Posterior cingulate gyrus (tissue), 11 donors: ENCODE measurements at places on chromosomes 16 and 17.

DNA sequence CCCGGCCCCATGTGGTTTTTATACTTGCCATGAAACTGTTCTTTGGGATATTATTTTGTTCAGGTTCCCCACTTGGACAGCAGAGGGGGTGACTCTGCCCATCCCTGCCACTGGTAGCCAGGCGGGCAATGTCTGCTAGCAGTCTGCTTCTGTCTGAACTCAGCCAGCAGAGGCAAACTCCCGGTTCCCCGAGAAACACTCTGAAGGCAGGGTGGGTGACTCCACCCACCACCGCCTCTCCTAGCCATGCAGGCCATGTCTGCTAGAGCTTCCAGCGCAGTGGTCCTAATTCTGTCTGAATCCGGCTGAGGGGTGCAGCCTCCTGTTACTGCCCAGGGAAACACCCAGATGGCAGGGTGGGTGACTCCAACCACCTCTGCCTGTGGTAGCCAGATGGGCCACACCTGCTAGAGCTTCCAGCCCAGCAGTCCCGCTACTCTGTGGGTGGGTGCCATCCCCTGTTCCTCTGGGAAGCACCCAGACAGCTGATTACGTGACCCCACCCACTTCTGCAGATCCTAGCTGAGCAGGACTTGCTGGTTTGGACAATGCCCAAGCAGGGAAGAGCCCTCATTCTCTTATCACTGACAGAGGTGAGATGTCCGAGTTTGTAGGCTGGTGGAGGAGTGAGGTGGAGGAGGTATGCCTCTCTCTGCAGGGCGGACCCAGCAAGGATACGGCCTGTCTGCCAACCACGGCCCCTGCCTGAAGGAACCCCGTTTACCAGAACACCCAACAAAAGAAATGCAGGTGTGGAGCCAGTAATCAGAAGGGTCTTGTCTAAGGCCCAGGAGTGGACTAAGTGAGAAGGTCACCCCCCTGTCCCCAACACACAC is 22.4 kb downstream of the NLRP1 start:
- DNase-seq, result no peak

- DNase-seq, result no peak
Observed at GRCh38 chr17:64332502-64332901, 58.2 kb downstream of the PECAM1 start.

DNA sequence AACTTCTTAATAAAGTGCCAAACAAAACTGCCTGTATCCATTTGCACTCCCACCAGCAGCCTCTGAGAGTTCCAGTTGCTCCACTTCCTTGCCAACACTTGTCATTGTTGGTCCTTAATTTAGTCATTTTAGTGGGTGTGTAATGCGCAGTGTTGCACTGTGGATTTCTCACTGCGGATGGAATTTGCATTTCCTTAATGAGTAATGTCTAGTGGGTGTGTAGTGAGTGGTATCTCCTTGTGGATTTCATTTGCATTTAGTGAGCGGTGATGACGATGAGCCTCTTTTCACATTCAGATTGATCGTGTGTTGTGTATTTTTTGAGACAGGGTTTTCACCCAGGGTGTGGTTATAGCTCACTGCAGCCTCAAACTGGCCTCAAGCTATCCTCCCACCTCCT is 4.1 kb upstream of the MSLN start:
- no peak for DNase-seq

- no peak for DNase-seq
Observed at GRCh38 chr17:2024572-2025219, 438 bp downstream of the RTN4RL1 start.

DNA sequence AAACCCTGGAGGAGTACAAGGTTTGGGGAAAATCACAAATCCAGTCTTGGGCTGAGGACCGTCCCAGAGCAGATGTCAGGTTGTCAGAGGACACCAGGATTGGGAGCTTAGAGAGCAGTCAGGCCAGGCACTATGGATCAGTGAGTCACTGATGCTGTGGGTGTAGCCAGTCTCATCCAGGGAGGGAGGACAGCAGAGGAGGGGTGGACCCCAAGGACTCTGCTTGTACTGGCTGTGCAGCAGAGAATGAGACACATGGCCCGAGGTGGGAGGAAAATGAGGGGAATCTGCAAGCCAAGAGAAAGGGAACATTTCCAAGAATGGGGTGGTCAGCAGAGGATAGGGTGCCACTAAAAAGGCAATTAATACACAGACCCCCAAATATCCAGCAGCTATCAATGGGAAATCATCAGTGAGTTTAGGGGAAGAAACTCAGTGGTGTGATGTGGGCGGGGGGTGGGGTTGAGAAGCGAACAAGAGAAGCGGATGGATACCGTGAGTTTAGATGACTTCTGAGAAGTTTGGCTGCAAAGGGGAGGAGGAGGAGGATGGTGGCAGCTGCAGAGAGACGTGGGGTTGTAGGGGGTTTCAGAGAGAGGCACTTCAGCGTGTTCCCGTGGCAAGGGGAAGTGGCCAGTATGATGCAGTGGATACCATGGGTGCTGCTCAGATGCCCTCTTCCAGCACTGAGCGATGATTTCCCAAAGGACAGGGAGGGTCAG is 43.9 kb downstream of the ARHGAP27 start:
- DNase-seq, result no peak
